Nephron progenitor cell (in vitro differentiated cells): ENCODE measurements at places on chromosomes 12 and 14.

- DNase-seq: no peak
Observed at GRCh38 chr12:52615208-52615868, 3.0 kb downstream of the KRT73 start.

GRCh38 chr12:84919271-84919670, 6.7 kb upstream of the SLC6A15 start:
- DNase-seq: no peak

- DNase-seq: no peak
Observed at GRCh38 chr12:80017261-80017870, 82.0 kb upstream of the OTOGL start.

DNA sequence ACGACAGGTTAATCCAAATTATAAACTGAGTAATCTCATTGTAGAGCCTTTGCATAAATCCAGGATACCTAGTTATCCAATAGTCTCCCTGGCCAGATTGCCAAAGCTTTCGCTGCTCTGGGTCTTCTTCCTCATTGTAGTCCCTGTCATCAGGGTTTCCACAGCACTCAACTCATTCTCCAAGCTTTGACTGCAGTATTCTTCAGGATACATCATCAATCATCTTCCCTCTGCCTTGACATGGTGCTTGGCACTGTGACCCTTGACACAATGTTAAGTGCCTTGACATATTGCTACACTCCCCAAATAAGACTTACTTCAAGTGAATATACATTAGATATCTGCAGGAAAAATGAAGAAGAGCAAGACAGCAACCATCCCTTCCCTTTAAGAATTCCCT, 60.1 kb upstream of the RESF1 start:
- DNase-seq: no peak

- no peak for DNase-seq
Observed at GRCh38 chr12:28699029-28699428, 450.0 kb upstream of the FAR2 start.

DNA sequence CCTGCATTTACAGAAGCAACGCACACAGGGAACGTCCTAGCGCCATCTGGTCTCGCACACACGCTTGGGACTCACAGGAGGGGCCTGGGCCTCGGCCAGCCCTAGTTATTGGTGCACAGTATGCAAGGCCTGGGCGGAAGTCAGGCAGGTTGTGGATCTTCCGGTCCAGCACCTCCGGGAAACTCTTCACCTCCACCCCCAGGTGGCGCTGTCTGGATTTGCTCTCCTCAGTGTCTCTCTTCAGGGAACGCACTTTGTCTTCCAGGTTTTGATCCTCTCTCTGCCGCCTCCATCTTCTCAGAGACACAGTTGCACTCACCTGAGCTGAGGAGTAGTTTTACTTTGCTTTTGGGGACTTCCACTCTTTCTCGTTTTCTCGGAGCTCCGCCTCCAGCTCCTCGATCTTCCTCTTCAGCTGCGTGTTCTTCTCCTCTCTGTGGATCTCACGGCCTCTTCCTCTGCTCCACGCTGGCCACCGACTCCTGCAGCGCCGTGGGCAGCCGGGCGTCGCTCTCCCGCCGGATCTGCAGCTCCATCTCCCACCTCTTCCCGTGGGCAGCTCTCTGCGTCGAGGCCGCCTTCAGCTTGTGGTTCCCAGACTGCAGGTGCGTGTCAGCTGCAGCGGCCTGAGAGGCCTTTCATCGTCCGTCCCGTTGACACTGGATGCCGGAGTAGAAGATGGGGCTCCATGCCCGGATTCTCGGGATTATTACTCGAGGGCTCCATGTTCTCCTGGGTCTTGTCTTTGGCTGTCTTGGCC, 933.8 kb downstream of the TMEM121 start:
- DNase-seq: no peak

DNA sequence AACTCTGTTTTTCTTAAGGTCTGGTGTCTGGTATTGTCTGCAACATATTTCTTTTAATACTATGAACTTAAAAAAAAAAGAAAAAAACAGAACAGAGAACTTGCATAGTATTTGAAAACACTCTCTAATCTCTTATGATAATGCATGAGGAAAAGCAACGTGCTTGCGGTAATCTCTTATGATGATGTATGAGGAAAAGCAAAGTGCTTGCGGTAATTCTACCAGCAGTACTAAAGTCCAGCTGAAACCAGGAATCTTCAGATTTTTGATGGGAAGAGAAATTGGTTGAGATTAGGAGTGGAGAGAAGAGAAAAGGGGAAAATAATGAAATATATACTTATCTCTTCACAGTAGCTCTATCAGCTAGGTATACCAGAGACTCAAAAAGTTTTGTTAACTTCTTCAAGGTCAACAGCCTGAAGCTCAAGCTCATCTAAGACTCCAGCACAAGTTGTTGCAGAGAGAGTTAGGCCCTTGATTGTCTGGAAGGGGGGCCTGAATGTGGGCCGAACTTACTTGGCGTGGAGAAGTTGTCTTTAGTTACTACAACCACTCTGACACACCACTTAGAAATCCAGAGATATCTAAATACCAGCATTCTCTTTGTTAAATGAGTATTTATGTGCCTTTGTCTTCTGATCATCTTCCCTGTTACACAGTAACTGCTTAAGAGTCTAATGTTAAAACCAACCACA, 240.4 kb downstream of the PRKD1 start:
- DNase-seq: no peak

- no peak for DNase-seq
Observed at GRCh38 chr12:2636741-2637340, 157.9 kb upstream of the FKBP4 start.

GRCh38 chr14:64591809-64592208, 42.0 kb downstream of the PPP1R36 start:
- no peak for DNase-seq

DNA sequence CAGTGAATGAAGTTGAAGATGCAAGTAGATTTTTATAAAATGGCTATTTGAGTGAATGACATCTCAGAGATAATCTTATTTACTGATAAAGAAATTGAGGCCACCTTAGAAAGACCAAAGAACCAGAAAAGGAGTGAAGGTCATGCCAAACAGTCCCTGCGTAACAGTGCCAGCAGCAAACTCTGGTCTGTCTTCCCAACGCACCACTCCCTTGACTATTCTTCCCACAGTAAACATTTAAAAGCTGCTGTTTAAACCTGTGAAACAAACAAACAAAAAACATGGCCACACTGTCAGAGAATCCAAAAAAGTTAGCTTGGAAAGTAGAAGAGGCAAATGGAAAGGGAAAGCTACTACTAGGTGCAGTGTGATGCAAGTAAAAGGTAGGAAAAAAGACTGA, 1.5 kb upstream of the PRPF39 start:
- DNase-seq: no peak

GRCh38 chr12:80406253-80406652, 37.8 kb upstream of the PTPRQ start:
- DNase-seq: no peak

- no peak for DNase-seq
Observed at GRCh38 chr14:54642801-54643695, 76.1 kb downstream of the SAMD4A start.

GRCh38 chr14:106681568-106681967, 1155.2 kb downstream of the TMEM121 start:
- DNase-seq: no peak

- DNase-seq: no peak
Observed at GRCh38 chr12:90679674-90680073, 275.3 kb downstream of the CCER1 start.

- DNase-seq: no peak
Observed at GRCh38 chr12:91958816-91959215, 186.8 kb downstream of the BTG1 start.

DNA sequence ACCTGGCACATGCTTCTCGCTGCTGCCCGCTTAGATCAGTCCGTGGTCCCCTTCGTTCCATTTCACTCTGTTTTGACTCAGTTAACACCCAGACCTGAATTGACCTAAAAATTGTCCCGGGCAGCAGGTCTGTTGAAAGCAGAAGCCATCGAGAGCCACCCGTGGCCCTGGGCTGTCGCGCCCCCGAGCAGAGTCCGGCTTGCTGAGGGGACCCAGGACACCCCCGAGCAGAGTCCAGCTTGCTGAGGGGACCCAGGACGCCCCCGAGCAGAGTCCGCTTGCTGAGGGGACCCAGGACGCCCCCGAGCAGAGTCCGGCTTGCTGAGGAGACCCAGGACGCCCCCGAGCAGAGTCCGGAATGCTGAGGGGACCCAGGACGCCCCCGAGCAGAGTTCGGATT, 50.2 kb upstream of the GALNT9 start:
- no peak for DNase-seq

DNA sequence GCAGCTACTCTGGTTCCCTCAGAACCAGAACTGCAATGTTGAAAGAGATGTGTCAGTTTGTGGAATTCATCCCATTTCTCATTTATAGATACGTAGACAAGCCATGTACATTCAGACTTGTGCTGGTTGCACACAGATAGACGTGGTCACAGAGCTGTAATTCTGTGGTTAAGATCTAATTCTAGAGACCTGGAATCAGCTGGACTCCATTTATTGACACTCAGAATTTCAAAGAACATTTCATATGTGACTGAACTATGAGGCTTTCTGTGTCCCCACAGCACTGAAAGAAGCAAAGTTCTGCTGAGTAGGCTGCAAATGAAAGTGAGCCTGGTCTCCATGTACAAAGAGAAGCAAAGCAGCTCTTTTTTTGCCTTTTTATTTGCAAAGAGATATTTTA, 220.2 kb upstream of the NAV3 start:
- DNase-seq: no peak

DNA sequence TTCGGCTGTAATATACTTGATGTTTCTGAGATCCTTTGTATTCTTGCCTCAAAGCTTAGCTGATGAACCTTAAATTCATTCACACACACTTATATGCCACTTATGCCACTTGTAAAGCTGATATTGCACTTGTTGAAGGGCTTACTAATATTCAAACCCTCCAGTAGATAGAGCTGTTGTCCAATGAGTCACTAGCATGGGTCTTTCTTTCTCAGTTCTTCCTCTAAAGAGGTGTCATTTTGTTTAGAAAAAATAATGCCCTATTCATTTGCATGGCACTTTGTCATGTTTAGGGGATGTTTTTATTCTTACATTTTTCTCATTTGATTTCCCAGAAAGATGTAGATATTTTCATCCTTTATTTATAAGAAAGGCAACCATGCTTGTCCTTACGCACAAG, 56.4 kb downstream of the MON2 start:
- DNase-seq: no peak

- DNase-seq: no peak
Observed at GRCh38 chr12:41980390-41980789, 164.3 kb downstream of the GXYLT1 start.

- DNase-seq: no peak
Observed at GRCh38 chr14:55383541-55384140, 28.0 kb downstream of the ATG14 start.

GRCh38 chr12:70543444-70543843, 93.8 kb downstream of the PTPRB start:
- DNase-seq: no peak

DNA sequence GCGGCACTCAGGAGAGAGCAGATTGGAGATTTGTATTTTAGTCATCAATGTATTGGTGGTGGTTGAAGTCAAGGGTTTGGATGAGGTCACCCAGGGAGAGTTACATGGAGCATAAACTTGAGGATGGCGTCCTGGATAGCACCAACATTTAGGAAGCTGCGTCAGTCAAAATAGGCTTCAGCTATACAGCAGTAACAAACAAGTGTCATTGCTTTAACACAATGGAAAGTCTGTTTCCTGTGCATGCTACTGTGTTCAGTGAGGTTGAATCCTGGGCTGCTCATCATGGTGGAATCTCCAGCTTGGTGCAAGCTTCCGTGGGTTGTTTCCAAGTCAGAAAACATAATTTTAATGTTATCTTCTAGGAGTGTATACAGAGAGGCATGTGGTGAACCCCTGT, 180.4 kb downstream of the CFAP54 start:
- DNase-seq: no peak

DNA sequence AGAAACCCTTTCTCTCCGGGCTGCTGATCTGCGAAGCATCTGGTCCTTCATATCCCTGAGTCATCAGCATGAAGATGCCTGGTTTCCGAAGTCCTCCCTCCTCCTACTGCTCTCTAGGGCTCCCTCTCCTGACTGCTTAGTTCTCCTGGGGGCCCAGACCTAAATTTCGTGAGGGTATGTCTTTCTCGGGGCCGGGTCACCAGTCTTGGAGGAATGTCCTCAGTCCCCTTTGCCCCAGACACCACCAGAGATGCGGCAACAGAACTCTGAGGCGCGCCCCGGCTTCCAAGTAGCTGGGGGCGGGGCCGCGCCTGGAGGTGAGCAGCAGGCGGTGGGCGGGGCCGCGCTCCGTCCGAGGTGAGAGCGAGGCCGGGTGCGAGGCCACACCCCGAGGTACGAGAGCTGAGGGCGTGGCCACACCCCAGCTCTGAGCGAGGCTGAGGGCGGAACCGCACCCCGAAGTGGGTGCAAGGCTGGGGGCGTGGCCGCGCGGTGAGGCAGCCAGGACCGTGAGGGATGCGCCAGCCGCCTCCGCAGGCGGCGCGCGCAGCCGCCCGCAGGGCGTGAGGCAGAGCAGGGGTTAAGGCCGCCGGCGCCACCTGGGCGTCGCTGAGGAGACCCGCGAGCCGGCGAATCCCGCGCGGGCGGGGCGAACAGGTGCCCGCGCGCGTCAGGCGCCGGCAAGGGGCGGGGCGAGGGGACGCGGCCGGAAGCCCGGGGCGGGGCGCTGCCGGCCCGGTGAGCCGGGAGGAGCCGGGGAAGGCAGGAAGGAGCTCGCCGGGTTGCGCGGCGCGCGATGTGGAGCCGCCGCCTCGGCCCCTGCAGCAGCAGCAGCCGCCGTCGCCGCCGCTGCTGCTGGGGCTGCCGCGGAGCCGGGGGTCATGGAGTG, at the start of gene BICDL1:
Gene BICDL1, plus strand, starts transcription at position 765 of the 889 bp plus-strand sequence. CDS start 633 bp downstream, outside the sequence.
- peak; percentile 85 for DNase-seq

- no peak for DNase-seq
Observed at GRCh38 chr14:78631551-78631950, 461.4 kb downstream of the NRXN3 start.

GRCh38 chr14:85057221-85057620, 472.7 kb upstream of the FLRT2 start:
- no peak for DNase-seq

DNA sequence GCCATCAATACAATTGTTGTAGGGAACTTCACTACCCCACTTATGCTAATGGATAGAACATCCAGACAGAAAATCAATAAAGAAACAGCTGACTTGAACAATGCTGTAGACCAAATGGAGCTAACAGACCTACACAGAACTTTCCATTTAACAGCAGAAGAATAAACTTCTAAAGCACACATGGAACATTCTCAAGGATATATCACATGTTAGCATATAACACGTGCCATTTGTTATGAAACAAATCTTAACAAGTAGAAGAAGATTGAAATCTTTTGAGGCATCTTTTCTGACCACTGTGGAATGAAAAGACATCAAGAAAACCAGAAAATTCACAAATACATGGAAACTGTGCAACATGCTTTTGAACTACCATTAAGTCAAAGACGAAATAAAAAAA, 62.5 kb upstream of the RNU6-8 start:
- no peak for DNase-seq

DNA sequence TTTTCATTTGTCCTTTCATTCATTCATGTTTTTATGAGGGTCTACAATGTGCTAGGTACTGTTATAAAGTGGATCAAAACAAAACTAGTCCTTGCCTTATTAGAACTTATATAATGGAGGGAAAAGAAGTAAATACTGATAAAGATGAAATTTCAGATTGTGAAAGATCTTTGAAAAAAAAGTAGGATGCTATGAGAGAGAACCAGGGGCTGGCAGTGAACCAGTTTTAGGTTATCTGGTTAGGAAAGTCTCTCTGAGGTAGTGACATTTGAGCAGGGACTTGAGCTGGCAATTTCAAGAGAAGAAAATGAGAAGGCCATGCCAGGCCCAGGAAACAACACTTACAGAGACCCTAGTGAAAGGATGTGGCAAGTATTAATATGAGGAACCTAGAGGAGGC, 57.3 kb upstream of the E2F7 start:
- DNase-seq: no peak

- DNase-seq: no peak
Observed at GRCh38 chr12:95487024-95487423, 13.1 kb downstream of the METAP2 start.

- no peak for DNase-seq
Observed at GRCh38 chr14:53109105-53110041, 43.8 kb downstream of the DDHD1 start.
